ENCODE measurements at places on chromosomes 7 and 10.

DNA sequence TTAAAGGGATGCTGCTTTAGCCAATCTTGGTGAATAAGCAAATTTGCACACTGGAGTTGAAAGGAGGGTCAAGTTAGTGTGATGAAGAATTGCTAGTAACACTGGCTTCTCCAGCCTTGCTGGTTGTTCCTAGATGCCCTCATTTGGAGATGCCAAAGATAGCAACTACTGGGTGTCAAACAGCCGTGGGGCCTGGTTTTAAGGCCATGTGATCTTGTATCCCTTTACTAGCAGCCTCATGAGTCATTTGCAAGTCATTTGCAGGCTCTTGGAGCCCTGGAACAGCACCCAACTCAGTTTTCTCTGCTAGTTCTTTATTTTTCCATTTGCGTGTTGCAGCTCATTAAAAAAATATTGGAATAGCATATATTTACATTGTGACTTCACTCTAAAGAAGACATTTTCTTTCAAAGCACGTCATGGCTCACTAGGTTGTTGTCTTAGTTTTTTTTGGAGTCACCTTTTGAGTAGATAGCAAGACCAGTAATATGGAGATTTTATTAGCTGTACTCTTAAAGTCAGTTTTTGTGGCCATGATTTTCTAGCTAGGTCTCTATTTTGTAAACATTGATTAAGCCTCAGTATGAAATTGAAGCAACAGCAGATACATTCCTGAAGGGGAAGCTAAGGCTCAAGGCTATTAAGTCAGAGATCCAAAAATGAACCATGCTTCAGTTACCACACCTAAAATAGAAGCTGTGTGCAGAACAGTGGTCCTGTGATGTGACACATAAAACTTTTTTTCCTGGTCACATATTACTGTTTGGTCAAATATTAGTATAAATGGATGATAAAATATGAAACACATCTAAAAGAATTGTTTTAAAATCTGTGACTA lies 1.3 kb downstream of the LSMEM1 start:
- peak; percentile 28 for DNase-seq

- peak; percentile 86 for DNase-seq
These were observed 193.2 kb downstream of the MYOF start for GRCh38 chr10:93288679-93289634.

DNA sequence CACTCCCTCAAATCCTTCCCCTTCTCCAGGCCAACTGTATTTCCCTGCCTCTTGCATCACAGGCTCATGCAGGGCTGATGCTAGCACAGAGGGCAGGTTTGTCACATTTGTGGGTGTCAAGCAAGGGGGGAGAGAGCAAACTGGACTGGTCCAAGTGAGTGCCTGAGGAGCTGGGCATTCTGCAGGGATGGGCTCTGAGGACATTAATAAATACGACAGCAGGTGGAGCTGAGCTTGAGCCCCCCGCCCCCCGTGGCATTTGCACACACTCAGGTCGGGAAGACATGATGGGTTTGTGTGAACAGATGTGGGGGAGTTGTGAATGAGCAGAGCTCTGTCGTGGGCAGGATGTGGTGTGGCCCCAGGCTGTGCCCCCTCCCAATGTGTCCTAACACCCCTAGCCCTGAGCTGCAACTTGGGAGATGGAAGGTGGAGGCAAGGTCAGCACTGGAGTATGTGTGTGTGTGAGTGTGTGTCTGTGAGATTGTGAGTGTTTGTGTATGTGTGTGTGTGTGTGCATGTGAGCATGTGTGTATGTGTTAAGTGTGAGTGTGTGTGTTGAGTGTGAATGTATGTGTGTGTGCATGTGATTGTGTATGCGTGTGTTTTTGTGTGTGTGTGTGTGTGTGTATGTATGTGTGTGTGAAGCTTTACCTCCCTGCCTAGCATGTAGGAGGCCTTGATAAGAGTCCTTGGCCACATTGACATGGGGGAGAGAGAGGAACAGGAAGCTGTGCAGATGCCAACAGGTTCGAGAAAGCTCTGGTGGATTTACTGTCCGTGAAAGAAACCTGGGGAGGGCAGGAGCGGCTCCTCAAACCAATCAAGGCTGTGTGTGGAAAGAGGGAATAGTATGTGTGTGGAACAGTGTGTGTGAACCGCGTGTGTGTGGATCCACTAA lies 9.1 kb downstream of the RASSF4 start:
- DNase-seq = no peak

DNA sequence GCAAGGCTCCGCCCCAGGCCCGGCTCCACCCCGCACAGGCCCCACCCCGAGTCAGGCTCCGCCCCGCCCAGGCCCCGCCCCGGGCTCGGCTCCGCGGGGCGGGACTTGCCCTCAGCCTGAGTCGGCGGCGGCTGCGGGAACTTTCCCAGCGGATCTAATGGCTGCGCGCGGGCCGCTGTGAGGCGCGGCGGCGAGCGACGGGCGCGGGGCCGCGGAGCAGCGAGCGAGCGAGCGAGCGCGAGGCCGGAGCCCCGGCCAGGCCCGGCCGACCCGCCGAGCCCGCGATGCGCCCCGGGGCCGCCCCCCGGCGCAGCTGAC lies at the start of gene INPP5A:
Gene INPP5A, plus strand, starts transcription at position 104 of the 318 bp plus-strand sequence. CDS start 310 bp downstream, outside the sequence.
- no peak for DNase-seq

- no peak for DNase-seq
These were observed 2.3 kb downstream of the CDK13 start for GRCh38 chr7:39952374-39952773.

- no peak for DNase-seq
These were observed 98.4 kb upstream of the FZD1 start for GRCh38 chr7:91165846-91166230.

- no peak for DNase-seq
These were observed 23.9 kb downstream of the KIN start for GRCh38 chr10:7763929-7764328.

DNA sequence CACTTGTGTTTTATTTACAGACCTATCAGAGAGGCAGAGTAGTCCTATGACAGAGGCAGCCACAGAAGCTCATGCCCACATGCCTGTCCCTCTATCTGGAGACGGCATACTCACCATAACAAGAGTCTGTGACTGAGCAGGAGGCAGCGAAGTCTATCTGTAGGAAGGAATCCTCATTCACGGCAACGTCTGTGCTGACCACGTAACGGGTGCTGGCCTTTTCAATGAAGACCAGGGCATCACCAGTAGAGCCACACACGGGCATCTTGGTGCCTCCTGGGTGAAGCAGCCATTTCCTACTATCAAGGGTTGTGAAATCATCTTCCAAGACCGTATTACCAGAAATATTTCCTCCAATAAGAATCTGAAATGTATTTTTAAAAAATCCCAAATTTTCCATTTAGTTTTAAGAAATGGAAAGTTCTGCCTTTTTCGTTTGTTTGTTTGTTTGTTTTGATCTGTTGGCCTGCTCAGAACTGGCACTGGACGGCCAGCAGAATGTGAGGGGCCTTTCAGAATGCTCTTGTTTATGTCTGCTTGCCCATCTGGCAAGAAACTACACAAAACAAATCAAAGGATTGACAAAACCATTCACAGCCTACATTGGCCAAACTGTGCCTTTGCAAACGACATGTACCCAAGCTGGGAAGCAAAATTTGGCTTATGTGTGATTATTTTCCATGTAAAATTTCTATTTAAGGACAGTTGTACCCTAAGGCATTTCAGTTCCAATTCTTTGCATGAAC lies 93.1 kb upstream of the SLC26A5 start:
- no peak for DNase-seq

- DNase-seq = no peak
These were observed 510.5 kb downstream of the CCSER2 start for GRCh38 chr10:84838851-84839250.

Measured in dermis blood vessel endothelial cell (primary cell).